ENCODE measurements at places on chromosomes 5 and 9. TPM values are rescaled to one million over a fixed set of nuclear protein-coding genes. Genes with fewer than 3 reads are reported as not detected.

GRCh38 chr9:105138306-105138801 is 106.1 kb upstream of the SLC44A1 start:
- H3K27me3 ChIP-seq, result no peaks in the 10 kb centered on the region
- H3K4me1 ChIP-seq, result peaks cover 18% of the 10 kb centered on the region

NEUROG1 gene
- total RNA-seq, result not detected

- peaks cover 17% of the 10 kb centered on the region for H3K4me1 ChIP-seq
- H3K36me3 ChIP-seq, result no peaks in the 10 kb centered on the region
- no peaks in the 10 kb centered on the region for H3K27me3 ChIP-seq
- no peak overlapping the region for H3K4me3 ChIP-seq
- H3K27ac ChIP-seq, result no peak overlapping the region
Measured at GRCh38 chr5:14932902-14933469, 61.4 kb upstream of the ANKH start.

GRCh38 chr9:98080326-98080725 is 23.8 kb downstream of the NANS start:
- DNase-seq, result no peak
- H3K4me1 ChIP-seq, result peaks cover 7% of the 10 kb centered on the region
- H3K27me3 ChIP-seq, result no peaks in the 10 kb centered on the region
- H3K27ac ChIP-seq, result no peak overlapping the region
- H3K4me3 ChIP-seq, result no peak overlapping the region

Measured in left ventricle myocardium inferior (tissue), 1 donor.